Panc1 (cell line): ENCODE measurements at places on chromosomes 12 and 14. TPM values are rescaled to one million over a fixed set of nuclear protein-coding genes. Genes with fewer than 3 reads are reported as not detected.

DNA sequence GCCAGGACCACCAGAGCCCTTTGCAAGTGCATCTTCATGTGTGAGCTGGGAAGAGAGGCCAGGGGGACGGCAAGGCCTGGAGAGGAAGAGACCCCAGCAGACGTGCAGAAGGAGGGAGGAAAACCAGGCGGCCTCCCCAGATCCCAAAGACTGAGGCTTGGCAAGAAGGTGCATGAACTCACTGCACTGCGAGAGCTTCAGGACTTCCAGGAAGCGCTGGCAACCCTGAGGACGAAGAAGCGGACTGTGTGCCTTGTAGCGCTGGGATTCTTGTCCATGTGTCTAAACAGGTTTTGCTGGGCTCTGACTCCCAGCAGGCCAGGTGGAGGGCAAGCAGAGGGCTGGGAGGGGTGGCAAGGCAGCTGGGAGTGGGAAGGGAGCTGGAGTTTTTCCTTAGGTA is 939 bp downstream of the TGFB3 start:
- DNase-seq, result no peak

DNA sequence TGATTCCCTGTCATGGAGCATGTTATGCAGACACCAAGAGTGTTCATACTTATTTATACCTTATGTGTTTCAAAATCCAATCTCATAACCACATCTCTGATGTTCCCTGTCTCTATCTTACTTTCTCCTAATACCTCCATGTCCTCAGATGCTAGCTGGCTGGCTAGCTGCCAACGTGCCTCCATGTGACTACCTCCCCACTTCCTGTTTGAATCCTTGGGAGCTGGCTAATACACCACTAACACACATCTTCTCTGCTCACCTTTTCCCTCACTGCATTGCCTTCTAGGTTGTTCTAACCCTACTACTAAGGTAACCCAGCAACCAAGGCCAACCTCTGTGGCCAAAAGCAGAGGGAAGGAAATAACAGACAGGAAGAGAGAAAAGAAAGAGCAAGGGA is 27.3 kb downstream of the TTC5 start:
- no peak for DNase-seq

- DNase-seq, result no peak
Observed at GRCh38 chr14:88983755-88984154, 159.3 kb downstream of the TTC8 start.

The AQP5 gene
- total RNA-seq, result 0.72 TPM
